Omental fat pad (tissue), 4 donors: ENCODE measurements at places on chromosomes 1 and 21.

- DNase-seq: peak; percentile 92
These were observed 22.7 kb upstream of the IFNGR2 start for GRCh38 chr21:33380483-33380998.

DNA sequence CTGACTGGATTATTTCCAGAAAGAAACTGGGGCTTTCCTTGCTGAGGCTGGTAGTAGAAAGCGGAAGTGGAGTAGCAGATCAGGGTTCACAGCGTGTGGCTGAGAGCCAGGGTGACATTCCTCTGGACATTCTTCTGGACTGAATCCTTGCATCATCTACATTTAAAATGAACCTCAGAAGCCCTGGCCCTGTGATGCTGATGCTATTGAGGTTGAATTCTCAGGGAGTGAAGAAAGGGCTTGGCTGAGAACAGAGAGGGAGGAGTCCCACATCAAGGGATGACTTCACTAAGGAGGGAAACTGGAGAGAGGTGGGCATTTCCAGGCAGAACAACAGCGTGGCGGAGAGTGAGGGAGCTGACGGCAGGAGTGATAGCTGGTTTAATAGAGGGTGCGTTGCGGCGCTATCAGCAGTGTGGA, 102.3 kb upstream of the LMO4 start:
- DNase-seq: peak; percentile 45

DNA sequence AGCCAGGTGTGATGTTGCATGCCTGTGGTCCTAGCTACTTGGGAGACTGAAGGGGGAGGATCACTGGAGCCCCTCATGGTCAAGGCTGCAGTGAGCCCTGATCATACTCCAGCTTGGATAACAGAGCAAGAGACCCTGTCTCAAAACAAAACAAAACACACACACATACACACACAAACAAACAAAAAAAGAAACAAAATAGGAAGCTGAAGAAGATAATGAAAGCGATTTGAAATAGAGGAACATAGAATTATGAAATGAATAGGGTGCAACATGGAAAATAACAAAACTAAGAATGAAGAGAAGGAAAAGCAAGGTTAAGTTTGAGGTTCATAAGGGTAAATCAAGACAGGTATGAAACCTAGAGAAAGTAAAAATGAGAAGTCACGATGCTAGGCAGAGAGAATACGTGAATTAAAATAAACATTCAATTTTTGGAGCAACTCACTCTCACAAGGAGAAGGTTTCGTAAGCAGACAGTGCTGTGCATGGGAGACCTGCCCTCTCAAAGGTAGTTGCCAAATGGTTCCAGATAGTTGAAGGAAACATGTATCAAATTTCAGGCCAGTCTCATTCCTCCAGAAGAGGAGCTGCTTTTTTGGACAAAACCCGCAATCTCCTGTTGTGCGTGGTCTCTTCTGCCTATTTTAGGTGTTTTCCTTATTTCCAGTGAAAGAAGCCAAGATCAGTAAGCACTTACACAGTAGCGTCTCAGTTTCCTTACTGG, 3.3 kb downstream of the CD46 start:
- DNase-seq: no peak

DNA sequence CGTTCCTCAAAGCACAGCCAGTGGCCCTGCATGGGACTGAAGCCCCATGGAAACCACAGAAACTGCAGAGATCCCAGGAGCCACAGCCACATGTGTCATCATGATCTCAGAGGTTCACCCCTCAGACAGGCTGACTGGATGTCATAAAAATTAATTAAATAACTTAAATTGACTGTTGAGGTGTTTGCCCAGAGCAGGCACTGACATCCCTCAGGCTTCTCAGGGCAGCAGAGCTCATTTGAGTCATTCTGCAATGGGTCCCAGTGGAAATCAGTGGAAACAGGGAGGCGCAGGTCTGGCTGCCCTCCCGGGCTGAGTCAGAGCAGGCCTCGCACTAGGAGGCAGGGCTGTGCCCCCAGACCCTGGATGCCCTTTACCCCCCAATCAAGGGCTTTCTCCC, 135.1 kb downstream of the CDC7 start:
- DNase-seq: no peak

GRCh38 chr1:110364221-110364620, 25.0 kb downstream of the RBM15 start:
- DNase-seq: no peak

DNA sequence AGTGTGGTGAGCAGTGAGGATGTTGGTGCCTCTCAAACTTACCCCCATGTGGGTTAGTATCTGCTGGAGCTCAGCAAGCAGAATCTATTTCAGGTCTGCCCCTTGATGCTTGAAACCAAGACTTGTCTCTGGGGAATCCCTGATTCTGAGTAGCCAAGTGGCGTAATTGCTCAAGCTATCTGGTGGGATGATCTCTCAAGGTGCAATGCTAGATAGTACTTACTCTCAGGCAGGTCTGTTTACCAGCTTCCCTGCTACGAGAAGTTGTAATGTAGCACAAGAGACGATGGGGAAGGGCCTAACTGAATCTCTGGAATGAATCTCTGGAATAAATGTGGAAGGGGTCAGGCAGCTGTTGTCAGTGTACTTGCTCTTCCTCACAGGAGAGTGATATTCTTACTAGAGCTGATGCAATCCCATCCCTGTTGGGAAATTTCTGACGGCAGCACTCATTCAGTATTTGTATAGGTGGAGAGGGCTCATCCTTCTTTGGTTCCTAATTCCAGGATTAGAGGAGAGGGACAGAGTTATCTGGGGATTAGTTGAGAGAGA, 65.4 kb downstream of the MACF1 start:
- no peak for DNase-seq

GRCh38 chr1:97077221-97077620, 355.6 kb downstream of the PTBP2 start:
- DNase-seq: no peak

- no peak for DNase-seq
These were observed 352.0 kb upstream of the KAZN start for GRCh38 chr1:14246471-14246870.
